ENCODE measurements at places on chromosomes 13 and 19. TPM values are rescaled to one million over a fixed set of nuclear protein-coding genes. Genes with fewer than 3 reads are reported as not detected.
A peak's percentile ranks its signal among the peaks of the same experiment; 100 is the strongest.

DNA sequence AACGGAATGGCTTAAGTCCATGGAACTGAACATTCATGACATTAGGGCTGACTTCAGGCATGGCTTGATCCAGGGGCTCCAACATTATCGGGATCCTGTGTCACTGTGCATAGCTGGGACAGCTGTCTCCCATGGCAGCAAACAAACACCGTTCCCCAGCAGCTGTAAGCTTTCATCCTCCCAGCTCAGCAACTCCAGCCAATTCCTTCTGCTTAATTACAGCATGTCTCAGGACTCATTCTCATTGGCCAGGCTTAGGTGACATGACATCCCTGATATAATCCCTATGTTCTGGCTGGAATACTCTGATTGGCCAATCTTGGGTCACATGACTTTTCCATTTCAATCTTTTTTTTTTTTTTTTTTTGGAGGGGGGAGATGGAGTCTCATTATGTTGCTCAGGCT, 10.9 kb upstream of the TLE5 start:
- DNase-seq: peak; percentile 71
- H3K4me1 ChIP-seq: peaks cover 28% of the 10 kb centered on the region
- no peaks in the 10 kb centered on the region for H3K27me3 ChIP-seq
- no peak overlapping the region for H3K27ac ChIP-seq
- H3K4me3 ChIP-seq: no peak overlapping the region
- H3K36me3 ChIP-seq: no peaks in the 10 kb centered on the region

DNA sequence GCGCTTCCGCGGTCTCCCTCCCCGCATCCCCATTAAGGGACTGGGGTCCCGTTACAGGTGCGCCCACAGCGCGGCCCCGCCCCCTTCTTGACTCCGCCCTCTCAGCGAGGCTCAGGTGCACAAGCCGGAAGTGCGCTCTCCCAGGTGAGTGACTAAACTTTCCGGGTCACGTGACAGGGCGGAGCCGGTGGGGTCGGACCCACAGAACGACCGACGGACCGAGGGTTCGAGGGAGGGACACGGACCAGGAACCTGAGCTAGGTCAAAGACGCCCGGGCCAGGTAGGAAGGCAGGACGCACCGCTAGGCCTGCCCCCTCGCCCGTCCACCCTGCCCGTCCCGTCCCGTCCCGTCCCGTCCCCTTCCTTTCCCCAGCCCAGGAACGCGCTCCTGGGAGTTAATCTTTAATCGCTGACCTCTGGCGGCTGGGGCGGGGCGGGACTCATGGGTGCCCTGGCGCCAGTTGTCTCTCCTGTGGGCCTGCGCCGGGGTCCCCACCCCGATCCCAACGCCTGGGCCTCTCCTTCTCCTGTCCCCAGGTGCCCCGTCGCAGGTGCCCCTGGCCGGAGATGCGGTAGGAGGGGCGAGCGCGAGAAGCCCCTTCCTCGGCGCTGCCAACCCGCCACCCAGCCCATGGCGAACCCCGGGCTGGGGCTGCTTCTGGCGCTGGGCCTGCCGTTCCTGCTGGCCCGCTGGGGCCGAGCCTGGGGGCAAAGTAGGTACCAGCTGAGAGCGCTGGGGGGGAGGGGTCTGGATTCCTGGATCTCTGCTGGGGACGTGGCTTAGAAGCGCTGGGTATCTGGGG, at the start of gene CRB3:
TSS of gene CRB3 (plus strand) at position 202 of the 804 bp plus-strand sequence. CDS start at position 633, 431 bp downstream.
- H3K27me3 ChIP-seq: no peaks in the 10 kb centered on the region
- H3K4me1 ChIP-seq: peaks cover 9% of the 10 kb centered on the region
- peak within 1 kb of the TSS; percentile 65 for H3K27ac ChIP-seq
- H3K4me3 ChIP-seq: peak within 1 kb of the TSS; percentile 89

GRCh38 chr19:42563352-42564210, 31.1 kb downstream of the CEACAM8 start:
- H3K4me1 ChIP-seq: peaks cover 38% of the 10 kb centered on the region
- no peak overlapping the region for H3K27ac ChIP-seq
- peaks cover 2% of the 10 kb centered on the region for H3K27me3 ChIP-seq
- DNase-seq: peak; percentile 39

GRCh38 chr13:73547239-73547638, 488.4 kb downstream of the KLF5 start:
- no peak for DNase-seq
- no peaks in the 10 kb centered on the region for H3K27me3 ChIP-seq

GRCh38 chr13:99398071-99398470, 90.9 kb upstream of the GPR183 start:
- no peak for DNase-seq
- H3K27me3 ChIP-seq: no peaks in the 10 kb centered on the region
- H3K27ac ChIP-seq: no peak overlapping the region
- H3K36me3 ChIP-seq: no peaks in the 10 kb centered on the region
- H3K4me3 ChIP-seq: no peak overlapping the region

- DNase-seq: no peak
- no peaks in the 10 kb centered on the region for H3K4me1 ChIP-seq
- no peak overlapping the region for H3K4me3 ChIP-seq
- H3K36me3 ChIP-seq: no peaks in the 10 kb centered on the region
Observed at GRCh38 chr19:8988204-8988603, 22.0 kb downstream of the MUC16 start.

DNA sequence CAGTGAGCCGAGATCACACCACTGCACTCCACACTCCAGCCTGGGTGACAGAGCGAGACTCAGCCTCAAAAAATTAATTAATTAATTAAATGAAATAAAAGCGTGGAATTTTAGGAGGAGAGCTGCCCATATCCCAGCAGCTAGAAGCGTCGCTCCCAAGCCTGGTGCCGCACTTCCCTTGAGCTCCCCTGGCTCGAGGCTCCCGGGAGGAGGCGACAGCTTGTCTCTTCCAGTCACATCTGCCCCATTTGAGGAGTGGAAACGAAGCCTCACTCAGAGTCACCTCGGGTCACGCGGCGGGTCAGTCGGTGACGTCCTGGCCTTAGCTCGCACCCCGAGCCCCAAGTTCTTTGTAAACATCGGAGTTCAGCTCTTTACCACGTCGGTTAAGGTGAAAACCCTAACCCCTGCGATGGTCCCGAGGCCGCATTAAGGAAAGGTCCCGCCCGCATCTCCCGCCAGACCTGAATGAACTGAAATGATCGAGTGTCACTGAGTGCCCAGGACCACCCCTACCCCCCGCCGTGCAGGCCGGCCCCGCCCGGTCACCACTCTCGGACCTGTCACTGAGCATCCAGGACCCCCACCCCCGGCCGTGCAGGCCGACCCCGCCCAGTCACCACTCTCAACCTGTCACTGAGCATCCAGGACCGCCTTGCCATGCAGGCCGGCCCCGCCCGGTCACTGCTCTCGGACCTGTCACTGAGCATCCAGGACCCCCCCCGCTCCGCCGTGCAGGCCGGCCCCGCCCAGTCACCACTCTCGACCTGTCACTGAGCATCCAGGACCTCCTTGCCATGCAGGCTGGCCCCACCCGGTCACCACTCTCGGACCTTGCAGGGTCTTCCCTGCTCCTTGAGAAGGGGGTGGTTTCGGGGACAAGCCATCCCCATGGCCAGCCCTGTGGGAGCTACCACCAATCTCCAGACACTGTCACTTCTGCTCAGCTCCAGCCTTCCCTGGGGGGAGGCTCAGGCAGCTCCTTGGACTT, 176.9 kb downstream of the KDM4B start:
- no peak overlapping the region for H3K27ac ChIP-seq
- DNase-seq: no peak
- H3K27me3 ChIP-seq: no peaks in the 10 kb centered on the region

Gene CD79A
- 0.27 TPM for total RNA-seq

Gene KLK8
- not detected for total RNA-seq

Gene SIGLEC12
- total RNA-seq: not detected
